Lung (tissue), 17 donors: ENCODE measurements at places on chromosomes 3 and 15. TPM values are rescaled to one million over a fixed set of nuclear protein-coding genes. Genes with fewer than 3 reads are reported as not detected.

KCNMB3 gene
- total RNA-seq, result 5.5 TPM

SLC9C1 gene
- 0.12 TPM for total RNA-seq

ECE2 gene
- total RNA-seq, result not detected

CCDC39 gene
- total RNA-seq, result 6.7 TPM

CDCP1 gene
- total RNA-seq, result 20.7 TPM

GRCh38 chr15:69096196-69096595, 64.2 kb upstream of the GLCE start:
- H3K27ac ChIP-seq, result no peak overlapping the region
- no peaks in the 10 kb centered on the region for H3K36me3 ChIP-seq
- no peaks in the 10 kb centered on the region for H3K27me3 ChIP-seq

DNA sequence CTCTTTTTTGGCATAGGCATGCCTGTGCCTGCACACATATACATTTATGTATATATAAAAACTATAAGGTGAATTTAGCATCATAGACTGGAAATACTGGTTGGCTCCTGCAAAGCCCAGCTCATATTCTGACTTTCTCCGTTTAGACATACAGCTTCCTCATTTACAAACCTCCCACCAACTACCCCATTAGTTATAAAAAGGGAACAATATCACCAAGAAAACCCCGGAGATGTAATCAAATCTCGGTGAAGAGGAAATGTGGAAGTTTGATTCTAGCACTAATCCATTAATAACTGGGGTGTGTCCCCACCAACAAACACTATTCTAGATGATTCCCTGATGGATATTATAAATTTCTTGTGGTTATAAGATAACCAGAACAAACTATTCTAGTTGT, 517.7 kb upstream of the TBL1XR1 start:
- no peaks in the 10 kb centered on the region for H3K36me3 ChIP-seq
- H3K27ac ChIP-seq, result no peak overlapping the region
- H3K4me3 ChIP-seq, result no peak overlapping the region
- no peak for DNase-seq
- no peaks in the 10 kb centered on the region for H3K27me3 ChIP-seq

- H3K27ac ChIP-seq, result no peak overlapping the region
- no peak for DNase-seq
- H3K4me1 ChIP-seq, result no peaks in the 10 kb centered on the region
- H3K36me3 ChIP-seq, result no peaks in the 10 kb centered on the region
Observed at GRCh38 chr3:58474348-58474911, 17.5 kb upstream of the KCTD6 start.

- H3K27me3 ChIP-seq, result no peaks in the 10 kb centered on the region
- H3K27ac ChIP-seq, result peak overlapping the region; percentile 72
- no peak for DNase-seq
- H3K4me3 ChIP-seq, result no peak overlapping the region
- no peaks in the 10 kb centered on the region for H3K4me1 ChIP-seq
Observed at GRCh38 chr3:101036676-101037075, 43.5 kb upstream of the ABI3BP start.

- H3K27me3 ChIP-seq, result no peaks in the 10 kb centered on the region
- no peak overlapping the region for H3K27ac ChIP-seq
- no peaks in the 10 kb centered on the region for H3K36me3 ChIP-seq
Observed at GRCh38 chr3:124362455-124362854, 367.8 kb upstream of the UMPS start.

- H3K4me3 ChIP-seq, result no peak overlapping the region
- H3K4me1 ChIP-seq, result peaks cover 6% of the 10 kb centered on the region
- no peak overlapping the region for H3K27ac ChIP-seq
Observed at GRCh38 chr15:74613089-74613952, 2.3 kb upstream of the CLK3 start.

GRCh38 chr3:29606416-29606815, 325.5 kb downstream of the RBMS3 start:
- H3K4me3 ChIP-seq, result no peak overlapping the region
- DNase-seq, result no peak
- H3K4me1 ChIP-seq, result peaks cover 3% of the 10 kb centered on the region
- H3K27me3 ChIP-seq, result no peaks in the 10 kb centered on the region

DNA sequence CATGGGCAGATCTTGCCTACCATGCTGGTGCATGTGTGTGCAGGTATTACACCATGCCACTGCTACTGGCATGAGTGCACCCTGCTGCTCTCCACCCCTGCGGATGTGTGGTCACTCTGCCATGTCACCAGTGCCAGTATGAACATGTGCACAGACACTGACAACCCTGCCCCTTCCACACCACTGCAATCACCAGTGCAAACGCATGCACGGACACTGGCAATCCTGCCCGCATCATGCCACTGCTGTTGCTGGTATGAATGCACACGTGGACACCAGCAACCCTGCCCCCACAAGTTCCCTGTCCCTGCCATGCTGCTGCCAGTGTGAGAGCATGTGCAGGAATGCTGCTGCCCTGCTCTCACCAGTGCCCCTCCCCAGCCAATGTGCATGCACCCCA, 24.8 kb upstream of the TUBGCP5 start:
- H3K27me3 ChIP-seq, result no peaks in the 10 kb centered on the region
- no peak overlapping the region for H3K4me3 ChIP-seq
- no peaks in the 10 kb centered on the region for H3K4me1 ChIP-seq
